ENCODE measurements at places on chromosomes 5 and 9.

DNA sequence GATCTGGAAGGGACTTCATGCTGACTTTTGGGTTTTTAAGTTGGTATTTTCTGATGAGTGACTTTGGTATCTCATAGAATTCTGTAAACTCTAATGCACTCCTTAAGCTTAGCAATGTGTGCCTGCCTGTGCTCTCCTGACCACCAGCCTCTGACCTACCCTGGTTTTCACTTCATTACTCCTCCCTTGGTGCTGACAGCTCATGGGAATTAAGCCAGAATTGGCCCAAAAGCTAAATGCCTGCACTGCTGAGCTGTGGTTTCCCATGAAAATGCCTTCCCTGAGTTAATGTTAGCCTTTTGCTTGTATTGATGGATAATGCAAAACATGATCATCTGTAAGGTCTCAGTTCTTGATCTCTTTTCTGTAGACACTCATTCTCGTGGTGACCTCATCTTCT lies 308.0 kb downstream of the DOCK8 start:
- DNase-seq = no peak

GRCh38 chr9:79970146-79970425 lies 398.3 kb downstream of the TLE4 start:
- no peak for DNase-seq

GRCh38 chr5:153523211-153523610 lies 32.7 kb downstream of the GRIA1 start:
- peak; percentile 82 for DNase-seq

DNA sequence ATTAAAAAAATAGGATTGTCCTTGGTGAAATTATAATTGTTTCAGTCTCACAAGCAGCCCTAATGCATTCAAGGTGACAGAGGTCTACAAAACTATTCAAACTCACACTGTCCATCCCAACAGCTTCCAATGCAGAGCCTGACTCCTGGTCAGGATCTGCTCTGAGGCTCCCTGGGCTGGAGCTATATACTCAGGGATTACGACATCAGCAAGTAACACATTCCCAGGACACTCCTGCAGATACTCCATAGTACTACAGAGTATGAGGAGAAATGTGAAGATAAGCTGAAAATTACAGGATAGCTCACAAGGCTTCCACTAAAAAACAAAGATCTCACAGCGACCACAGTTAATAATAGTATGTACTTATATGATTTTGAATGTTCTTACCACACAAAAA lies 130.1 kb downstream of the AUH start:
- DNase-seq = peak; percentile 56

GRCh38 chr5:124034083-124034700 lies 522.2 kb downstream of the CSNK1G3 start:
- DNase-seq = no peak

DNA sequence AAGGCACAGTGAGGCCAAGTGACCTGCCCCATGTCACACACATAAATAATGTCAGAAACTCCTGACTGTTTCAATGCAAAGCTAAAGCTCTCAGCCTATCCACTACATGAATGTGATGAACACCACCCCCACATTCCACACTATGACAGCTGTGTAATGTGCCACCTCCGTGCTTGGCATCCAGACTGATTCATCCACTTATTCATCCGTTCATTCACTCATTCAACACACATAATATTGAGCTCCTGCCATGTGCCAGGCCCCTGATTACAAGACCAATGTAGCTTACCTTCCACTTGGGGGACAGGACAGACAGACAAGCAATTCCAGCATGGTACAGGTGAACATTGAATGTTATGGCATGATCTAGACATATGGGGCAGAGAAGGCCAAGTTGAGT lies 46.2 kb upstream of the FABP6 start:
- DNase-seq = no peak

DNA sequence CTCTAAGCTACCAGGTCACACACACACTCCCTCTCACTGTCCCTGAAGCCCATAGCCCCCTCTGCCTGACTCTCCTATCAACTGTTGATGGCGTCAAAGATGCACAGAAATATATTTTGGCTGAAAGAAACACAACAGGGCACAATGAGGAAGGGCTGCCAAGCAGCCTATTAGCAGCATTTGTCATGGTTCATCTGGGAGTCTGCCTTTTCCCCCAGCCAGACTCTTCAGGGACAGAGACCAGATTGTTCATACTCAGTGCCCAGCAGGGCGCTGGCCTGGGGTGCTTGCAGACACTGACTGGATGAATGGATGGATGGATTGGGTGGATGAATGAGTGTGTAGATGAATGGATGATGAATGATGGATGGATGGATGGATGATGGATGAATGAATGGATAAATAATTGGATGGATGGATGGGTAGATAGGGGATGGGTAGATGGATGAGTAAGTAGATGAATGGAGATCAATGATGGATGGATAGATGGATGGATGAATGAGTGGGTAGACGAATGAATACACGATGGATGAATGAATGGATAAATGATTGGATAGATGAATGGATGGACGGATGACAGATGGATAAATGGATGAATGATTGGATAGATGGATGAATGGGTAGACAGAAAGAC lies 90.5 kb downstream of the ADAMTS2 start:
- no peak for DNase-seq

DNA sequence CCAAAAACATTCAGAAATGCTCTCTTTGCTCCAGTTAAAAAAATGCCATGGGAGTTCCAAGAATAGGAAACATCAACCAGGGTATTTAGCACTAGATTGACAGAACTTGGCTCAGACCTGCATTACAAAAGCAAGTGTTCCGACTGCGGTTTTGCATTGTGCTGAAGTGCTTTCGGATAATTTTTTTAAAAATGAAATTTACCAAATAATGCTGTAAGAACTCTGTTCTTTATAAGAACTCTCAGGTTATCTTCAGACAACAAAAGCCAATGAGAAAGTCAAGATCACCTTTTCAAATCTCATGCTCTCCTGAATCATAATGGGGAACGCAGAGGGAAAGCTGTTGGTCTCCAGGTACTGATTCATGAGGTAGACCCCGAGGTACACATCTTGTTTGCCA lies 483 bp upstream of the PLPP6 start:
- peak; percentile 84 for DNase-seq

DNA sequence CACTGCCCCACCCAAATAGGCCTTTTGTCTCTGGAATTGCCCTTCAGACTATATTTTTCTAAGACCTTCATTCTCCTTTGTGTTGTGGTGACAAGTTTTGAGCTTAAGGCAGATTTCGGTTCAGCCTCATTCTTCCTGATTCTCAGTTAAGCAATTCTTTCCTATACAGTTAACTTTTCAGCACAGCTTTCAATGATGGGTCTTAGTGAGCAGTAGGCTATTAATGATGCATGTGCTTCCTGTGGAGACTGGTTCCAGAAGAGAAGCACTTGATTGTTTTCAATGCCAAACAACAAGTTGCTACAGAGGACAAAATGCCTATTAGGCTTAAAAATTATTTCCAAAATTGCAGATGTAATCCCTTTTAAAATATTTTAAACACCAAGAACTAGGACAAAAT lies 47.7 kb upstream of the TLX3 start:
- DNase-seq = no peak

GRCh38 chr5:10423022-10423421 lies 18.7 kb upstream of the ROPN1L start:
- DNase-seq = no peak

GRCh38 chr5:118902656-118903438 lies 85.5 kb downstream of the DTWD2 start:
- DNase-seq = no peak

DNA sequence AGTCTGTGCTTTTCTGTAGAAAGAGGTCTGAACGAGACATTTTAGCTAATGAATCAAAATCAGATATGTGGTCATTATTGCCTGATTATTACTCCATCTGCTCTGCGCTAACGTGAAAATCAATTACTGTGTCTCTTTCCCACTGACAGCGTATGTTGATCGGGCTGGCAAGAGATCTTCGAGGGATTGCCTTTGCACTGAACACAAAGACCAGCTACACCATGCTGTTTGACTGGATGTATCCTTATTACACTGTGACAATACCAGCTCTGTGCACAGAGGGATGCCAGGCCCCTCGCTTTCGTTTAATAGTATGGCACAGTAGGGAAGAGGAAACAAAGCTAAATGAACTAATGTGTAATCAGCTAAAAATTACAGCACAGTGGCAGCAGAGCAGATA lies 103.7 kb upstream of the TLX3 start:
- no peak for DNase-seq

GRCh38 chr5:427415-428087 lies 15.4 kb upstream of the EXOC3 start:
- no peak for DNase-seq

DNA sequence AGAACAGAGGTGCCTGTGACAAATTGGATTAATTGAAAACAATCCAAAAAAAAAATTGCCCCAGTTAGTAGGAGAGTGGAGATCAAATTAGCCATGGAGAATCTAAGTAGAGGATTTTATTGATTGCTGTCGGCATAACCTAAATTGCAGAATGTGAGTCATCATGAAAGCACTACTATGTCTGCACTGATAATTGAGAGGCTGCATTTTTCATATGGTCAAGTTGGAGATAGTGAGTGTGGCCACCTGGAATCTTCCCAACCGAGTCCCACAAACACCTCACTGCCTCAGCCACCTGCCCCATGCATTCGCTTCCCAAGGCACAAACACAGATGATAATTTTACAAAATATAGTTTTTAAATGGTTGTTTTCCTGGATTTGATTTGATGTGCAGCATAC lies 123.7 kb downstream of the NTRK2 start:
- DNase-seq = no peak

GRCh38 chr5:178177569-178177968 lies 9.6 kb downstream of the GMCL2 start:
- DNase-seq = no peak

- DNase-seq = no peak
Observed at GRCh38 chr5:42605490-42605889, 151.1 kb upstream of the CCDC152 start.

DNA sequence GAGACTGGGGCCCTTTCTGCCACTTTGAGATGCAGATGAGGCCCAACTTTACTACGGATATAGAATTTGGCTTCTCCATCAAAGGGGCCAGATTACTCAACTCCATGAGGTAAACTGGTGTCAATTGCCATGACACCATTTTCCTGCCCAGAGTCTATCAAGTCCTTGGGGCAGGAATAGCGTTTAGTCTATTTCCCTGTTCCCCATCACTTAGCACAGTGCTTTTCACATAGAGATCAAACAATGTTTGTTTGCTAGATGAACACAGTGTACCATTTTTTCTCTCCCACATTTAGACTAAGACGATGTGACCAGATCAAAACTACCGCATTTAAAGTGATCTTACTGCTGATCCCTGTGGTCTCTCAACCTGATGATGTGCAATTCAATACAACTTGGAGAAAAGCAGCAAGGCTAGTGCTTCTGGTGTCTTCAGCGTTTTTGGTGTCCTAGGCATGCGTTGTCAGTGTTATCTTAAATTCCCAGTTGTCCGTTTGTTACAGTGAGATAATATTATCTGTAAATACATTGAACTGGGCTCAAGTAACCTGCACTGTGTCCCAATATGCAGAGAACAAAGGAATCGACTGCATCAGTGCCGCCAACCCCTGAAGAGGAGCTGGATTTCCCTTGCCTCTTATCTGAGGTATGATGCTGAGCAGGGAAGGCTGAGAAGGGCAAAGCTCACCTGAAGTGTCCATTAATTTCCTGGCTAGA lies 446.2 kb downstream of the PLK2 start:
- no peak for DNase-seq

GRCh38 chr9:18741359-18741758 lies 267.4 kb downstream of the ADAMTSL1 start:
- no peak for DNase-seq

DNA sequence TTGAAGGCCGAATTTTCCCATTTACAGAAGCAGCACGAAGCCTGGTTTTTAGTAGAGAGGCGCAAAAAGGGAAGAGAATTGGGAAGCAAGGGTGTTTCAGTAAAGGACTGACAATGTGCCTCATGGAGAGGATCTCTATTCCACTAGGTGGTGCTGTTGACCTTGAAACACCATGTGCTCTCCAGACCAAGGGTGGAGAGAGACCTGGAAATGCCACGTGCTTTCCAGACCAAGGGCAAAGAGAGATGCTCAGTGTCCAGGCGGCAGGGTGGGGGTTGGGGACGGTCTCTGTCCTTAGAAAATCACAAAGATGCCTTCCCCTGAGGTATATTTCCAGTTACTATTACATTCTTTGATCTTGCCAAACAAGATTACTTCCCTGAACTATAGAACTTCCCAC lies 425.3 kb downstream of the CSNK1G3 start:
- peak; percentile 65 for DNase-seq

- DNase-seq = peak; percentile 90
Observed at GRCh38 chr9:16133556-16134227, 580.8 kb downstream of the CCDC171 start.

Data from amniotic epithelial cell (primary cell).